ENCODE measurements at places on chromosomes 4 and X.
A peak's percentile ranks its signal among the peaks of the same experiment; 100 is the strongest.

DNA sequence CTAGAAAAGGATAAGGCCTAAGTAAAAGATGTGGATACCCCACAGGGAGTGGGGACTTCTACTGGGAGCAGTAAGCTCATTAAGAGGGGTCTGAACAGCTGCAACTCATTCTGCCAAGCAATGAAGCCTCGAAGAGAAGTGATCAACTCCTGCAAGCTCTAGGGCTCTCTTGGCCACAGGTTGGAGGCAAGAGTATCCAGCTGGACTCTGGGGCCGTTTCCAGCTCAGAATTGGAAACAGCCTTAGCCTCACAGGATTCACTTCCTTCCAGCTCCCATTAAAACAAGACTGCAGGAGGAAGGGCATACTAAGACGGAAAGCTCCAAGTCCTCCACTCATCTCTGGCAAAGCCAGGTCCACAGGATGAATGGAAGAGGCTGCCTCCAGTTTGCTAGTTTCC, 126.3 kb downstream of the ATG4A start:
- DNase-seq, result no peak

- peak; percentile 31 for DNase-seq
Observed at GRCh38 chr4:184163813-184164212, 53.9 kb downstream of the ENPP6 start.

GRCh38 chr4:159757499-159757898, 654.6 kb downstream of the RAPGEF2 start:
- DNase-seq, result no peak

DNA sequence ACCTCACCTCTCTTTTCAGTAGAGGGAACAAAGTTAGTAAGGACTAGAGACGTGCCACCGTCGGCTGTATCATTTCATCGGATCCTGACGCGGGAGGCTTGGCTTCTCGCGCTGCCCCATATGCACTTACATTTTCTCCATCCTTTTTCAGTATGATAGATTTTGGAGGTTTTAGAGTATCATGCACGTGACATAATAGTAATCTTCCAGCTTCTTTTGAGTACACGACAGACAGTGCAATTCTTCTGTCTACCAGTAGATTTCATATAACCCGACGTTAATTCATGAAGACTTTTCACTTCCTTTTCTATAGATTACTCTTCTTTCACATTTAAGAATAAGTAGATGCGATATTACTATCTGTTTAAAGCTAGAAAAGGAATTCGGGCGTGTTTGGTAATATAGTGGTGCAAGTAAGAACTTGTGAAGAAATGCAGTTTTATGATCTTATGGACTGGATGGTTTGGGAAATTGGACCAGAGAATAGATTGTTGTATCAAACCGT, 1.0 kb downstream of the CDS1 start:
- no peak for DNase-seq

DNA sequence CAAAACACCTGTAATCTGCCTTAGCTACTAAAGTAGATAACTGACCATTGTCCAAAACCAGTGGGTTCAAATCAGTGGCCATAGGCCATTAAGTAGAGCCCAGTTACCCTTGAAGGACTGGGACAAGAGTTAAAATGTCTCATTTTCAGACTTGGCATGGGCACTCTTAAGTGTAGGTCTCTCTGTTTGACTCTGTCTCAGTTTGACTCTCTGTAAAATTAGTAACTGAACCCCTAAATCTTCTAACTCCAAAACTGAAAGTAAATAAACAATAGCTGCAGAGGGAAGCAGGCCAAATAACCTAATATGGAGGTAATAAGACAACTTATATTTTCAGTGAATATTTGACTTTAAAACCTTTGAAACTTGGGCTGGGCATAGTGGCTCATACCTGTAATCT, 89.1 kb downstream of the SLC16A2 start:
- no peak for DNase-seq

DNA sequence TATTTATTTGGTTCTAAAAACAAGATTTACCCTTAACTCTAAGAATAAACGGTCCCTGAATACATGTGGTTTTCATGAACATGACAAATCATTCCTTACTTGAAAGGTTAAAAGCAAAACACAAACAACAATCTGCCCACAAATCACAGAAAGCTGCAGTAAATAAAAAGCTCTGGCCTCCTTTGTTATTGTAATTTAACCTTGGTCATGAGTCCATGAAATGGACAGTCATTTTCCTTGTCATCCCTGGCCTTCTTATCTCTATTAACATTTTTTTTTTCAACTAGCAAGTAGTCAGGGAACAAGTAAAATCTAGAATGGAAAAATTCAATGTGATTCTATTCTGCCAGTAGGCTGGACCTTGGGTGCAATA, 92.7 kb downstream of the SCD5 start:
- no peak for DNase-seq

DNA sequence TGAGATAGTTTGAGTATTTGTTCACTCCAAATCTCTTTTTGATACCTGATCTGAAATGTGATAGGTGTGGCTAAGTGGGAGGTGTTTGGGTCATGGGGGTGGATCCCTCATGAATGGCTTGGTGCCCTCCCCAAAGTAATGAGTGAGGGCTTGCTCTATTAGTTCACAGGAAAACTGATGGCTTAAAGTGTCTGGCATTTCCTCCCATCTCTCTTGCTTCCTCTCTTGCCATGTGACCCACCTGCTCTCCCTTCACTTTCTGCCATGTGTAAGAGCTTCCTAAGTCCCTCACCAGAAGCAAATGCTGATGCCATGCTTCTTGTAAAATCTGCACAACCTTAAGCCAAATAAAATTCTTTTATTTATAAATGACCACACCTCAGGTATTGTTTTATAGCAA, 61.1 kb downstream of the MAD2L1 start:
- DNase-seq, result no peak

DNA sequence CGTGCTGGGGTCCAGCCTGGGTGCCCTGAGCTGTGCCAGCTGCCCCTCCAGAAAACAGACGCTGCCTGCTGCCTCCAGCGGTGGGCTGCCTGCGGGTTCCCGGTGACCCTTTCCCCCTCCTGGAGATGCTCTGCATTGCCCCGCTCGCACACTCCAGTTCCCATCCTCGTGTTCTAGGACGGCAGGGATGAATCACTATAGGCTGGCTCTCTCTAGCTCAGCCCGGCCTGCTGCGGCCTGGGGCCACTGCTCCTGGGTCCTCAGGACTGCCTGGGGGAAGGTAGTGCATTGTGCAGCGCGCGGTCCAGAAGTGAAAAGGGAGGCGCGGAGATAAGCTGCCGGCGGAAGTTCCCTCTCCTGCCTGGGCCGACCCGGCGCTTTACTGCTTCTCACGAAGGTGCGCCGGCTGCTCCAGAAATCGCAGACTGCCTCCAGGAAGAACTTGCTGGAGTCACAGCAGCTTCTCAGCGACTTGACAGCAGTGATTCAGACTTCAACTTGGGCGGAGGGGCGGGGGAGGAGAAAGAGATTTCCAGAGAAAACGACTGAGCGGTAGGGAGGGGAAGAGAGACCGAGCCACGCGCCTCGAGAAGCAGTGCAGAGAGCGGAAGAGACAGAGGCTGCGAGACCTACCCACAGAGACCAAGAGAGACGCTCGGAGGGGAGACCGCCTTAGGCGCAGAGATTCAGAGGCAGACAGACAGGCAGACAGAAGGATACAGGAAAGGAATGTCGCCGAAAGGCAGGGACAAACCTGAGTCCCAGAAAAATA, 6.7 kb upstream of the MSX1 start:
- peak; percentile 18 for DNase-seq

DNA sequence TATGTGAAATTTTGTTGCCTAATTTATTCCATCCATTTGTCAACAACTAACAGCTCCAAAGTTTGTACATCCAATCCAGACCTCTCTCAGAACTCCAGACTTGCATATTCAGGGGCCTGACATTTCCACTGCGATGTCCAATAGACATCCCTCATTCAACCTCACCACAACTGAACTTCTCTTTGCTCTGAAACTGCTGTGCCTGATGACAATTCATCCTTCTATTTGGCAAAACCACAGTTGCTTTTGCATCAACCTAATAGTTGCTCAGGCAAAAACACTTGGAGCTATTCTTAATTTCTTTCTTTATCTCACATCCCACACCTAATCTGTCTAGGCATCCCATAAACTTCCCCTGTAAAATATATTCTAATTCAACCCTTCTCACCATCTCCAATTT, 56.5 kb downstream of the ANTXR2 start:
- no peak for DNase-seq

- peak; percentile 54 for DNase-seq
Observed at GRCh38 chrX:20378233-20378920, 111.7 kb upstream of the RPS6KA3 start.

DNA sequence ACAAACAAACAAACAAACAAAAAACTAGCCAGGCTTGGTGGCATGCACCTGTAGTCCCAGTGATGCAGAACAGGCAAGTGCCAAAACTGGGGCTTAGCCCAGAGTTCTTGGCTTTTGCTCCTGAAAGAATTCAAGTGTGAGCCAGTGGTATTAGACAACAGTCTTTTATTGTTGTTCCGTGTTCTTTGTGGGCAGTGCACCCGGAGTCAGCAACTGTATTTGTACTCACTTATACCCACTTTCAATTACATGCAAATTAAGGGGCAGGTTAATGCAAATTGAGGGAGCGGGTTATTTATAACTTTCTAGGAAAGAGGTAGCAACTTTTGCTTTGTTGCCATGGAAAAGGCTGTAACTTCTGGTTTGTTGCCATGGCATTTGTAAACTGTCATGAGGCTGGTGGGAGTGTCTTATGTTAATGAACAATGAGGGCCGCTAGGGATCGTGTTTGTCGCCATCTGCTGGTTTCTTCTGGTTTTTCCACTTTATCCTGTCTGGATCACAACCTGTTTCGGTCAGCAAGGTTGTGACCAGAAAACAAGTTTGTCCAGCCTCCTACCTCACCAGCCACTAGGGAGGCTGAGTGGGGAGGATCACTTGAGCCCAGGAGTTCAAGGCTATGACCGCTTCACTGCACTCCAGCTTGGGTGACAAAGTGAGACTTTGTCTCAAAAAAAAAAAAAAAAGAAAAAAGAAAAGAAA, 88.8 kb upstream of the ESX1 start:
- no peak for DNase-seq

DNA sequence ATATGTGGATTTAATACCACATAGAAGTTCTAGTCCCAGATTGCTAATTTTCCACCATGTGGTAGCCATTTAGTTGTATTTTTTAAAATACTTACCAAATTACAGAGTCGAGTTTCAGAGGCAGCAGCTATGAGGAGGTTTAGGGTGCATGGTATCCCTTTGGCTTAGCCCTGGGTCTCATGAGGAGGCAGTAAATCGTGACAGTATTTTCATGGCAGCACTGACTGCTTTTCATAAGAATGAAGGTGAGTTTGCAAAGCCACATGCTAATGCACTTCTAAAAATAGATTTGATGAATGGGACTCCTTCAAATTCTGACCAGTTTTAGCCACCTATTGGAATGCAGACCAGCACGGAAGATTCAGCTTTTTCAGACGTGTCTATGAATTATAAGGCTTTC, 114.0 kb upstream of the FRG1 start:
- no peak for DNase-seq

DNA sequence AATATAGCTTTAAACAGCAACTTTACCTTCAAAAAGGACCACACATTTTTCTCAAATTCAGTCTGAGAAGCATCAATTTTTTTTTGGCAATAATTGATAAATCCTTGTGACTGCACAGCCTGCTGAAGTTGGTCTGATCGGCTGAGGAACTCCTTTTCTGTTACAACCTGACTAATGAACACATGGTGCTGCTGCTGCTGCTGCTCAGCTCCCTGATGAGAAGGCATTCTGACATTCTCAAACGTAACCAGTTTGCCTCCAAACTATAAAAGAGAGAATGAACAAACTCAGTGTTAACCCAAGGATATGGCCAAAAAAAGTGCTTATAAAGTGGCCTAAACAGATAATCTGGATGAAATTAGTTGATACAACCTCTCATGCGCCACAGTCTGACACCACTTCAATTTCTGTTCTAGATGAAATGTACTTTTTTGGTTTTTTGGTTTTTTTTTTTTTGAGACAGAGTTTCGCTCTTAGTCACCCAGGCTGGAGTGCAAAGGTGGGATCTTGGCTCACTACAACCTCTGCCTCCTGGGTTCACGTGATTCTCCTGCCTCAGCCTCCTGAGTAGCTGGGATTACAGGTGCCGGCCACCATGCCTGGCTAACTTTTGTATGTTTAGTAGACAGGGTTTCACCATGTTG, 26.5 kb downstream of the SEC31A start:
- DNase-seq, result no peak

DNA sequence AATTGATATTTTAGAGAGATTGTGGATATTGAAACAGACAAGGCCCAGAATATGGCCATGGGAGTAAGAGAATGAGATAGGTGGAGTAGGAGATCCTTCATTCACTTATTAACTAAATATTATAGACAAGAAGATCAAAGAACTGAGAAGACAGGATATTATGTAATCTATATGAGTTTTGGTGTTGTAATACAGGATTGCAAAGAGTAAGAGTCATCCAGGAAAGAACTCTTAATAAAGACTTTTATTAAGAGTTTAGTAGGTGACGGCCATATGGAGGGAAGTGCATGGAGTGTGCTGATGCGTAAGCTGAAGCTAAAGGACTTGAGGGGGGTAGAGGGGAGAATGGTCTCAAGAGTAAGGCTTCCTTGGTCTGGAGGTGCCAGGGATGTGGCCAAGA, 153.7 kb downstream of the VEGFC start:
- no peak for DNase-seq

DNA sequence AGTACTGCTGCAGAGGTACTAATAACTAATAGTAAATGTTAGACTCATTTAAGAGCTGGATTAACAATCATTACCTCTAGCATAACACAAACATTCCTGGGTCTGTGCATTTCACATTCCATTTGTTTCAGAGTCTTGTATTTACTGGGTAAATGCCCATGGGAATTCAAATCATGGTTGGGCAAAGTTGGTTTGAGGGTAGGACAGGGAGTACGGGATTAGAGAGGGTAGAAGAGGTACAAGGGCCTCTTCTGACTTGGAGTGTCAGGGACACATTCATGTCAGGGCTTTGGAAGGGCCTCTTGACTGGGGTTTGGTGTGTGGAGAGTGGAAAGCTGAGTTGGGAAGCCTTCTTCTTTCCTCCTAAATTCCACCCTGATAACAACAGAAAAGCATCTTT, 65.9 kb downstream of the WWC2 start:
- no peak for DNase-seq

GRCh38 chr4:145797278-145797677, 117.3 kb downstream of the C4orf51 start:
- DNase-seq, result no peak

GRCh38 chrX:123475068-123475724, 257.7 kb downstream of the THOC2 start:
- DNase-seq, result no peak

DNA sequence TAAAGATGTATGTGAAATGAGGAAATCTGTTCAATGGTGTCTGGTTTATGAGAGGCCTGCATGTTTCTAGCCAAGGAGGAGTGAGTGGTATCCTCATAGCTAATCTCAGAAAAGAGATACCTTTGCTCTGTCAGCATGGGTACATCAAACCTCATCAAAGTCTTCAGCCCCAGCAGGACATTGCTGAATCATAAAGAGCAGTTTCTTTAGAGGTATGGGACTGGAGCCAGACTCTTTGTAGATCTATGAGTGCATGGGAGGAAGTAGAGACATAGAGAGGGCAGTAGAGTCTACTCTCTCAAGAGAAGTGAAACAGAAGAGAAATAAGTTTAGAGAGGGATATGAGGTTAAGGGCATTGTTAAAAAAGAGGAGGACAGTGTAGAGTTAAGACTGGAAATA, 1950.9 kb downstream of the ARAP2 start:
- DNase-seq, result no peak
